ENCODE measurements at places on chromosomes 4 and X. TPM values are rescaled to one million over a fixed set of nuclear protein-coding genes. Genes with fewer than 3 reads are reported as not detected.

GRCh38 chr4:72319601-72320021 lies 249.4 kb downstream of the ADAMTS3 start:
- peaks cover 9% of the 10 kb centered on the region for H3K4me1 ChIP-seq
- no peak for DNase-seq
- no peaks in the 10 kb centered on the region for H3K27me3 ChIP-seq
- H3K36me3 ChIP-seq: no peaks in the 10 kb centered on the region
- H3K4me3 ChIP-seq: no peak overlapping the region

DNA sequence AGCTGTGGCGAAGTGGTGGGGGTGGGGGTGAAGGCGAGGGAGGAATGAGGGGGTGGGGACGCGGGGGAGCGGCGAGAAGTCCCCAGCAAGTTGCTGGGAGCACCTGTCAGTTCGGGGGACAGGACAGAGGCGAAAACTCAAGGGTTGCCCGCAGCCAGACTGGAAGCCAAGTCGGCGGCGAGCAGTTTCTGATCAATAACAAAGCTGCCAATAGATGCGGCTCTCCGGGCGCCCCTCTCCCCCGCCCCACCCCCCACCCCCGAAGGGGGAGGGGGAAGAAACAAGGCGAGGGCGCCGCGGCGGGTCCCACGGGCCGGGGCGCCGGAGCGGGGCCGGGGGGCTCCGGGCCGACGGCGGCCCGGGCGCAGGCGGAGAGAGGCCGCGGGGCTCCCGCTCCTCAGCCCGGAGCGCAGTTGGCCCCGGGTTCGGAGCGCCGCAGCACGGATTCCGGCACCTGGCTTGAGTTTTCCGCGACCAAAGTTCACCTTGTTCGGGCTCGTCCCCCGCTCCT lies 379 bp downstream of the PDGFC start:
- no peak for DNase-seq
- H3K4me1 ChIP-seq: peaks cover 20% of the 10 kb centered on the region
- peak overlapping the region; percentile 74 for H3K4me3 ChIP-seq
- no peaks in the 10 kb centered on the region for H3K27me3 ChIP-seq
- H3K27ac ChIP-seq: peak overlapping the region; percentile 94

The FAM241A gene
- 3.2 TPM for total RNA-seq

The PAGE2 gene
- not detected for total RNA-seq

The MUC7 gene
- total RNA-seq: not detected

Measured in thoracic aorta (tissue), 2 donors.